Prostate gland (tissue), 2 donors: ENCODE measurements at places on chromosomes 1 and 21. TPM values are rescaled to one million over a fixed set of nuclear protein-coding genes. Genes with fewer than 3 reads are reported as not detected.

DNA sequence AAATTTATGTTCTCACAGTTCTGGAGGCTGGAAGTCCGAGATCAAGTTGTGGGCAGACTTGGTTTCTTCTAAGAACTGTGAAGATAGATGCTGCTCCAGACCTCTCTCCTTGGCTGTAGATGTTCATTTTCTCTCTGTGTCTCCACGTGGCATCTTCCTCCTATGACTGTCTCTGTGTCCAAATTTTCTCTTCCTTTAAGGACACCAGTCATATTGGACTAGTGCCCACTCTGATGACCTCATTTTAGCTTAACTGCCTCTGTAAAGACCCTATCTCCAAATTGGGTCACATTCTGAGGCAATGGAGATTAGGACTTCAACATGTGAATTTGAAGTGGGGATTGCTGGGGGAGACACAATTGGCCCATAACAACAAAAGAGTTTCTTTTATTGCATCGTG lies 125.3 kb upstream of the ETS2 start:
- DNase-seq, result no peak
- H3K4me3 ChIP-seq, result no peak overlapping the region
- H3K27me3 ChIP-seq, result peaks cover 2% of the 10 kb centered on the region
- H3K36me3 ChIP-seq, result no peaks in the 10 kb centered on the region

Gene CFAP45
- 2.6 TPM for total RNA-seq

Gene OR2L8
- not detected for total RNA-seq

- H3K27me3 ChIP-seq, result no peaks in the 10 kb centered on the region
- H3K4me3 ChIP-seq, result no peak overlapping the region
- DNase-seq, result no peak
- no peaks in the 10 kb centered on the region for H3K4me1 ChIP-seq
- no peak overlapping the region for H3K27ac ChIP-seq
- H3K36me3 ChIP-seq, result no peaks in the 10 kb centered on the region
Measured at GRCh38 chr1:235597867-235598553, 51.6 kb downstream of the GNG4 start.

GRCh38 chr1:205595861-205596260 lies 36.0 kb downstream of the ELK4 start:
- H3K4me1 ChIP-seq, result no peaks in the 10 kb centered on the region
- no peak for DNase-seq
- no peaks in the 10 kb centered on the region for H3K36me3 ChIP-seq
- H3K27me3 ChIP-seq, result no peaks in the 10 kb centered on the region
- no peak overlapping the region for H3K4me3 ChIP-seq
- no peak overlapping the region for H3K27ac ChIP-seq

DNA sequence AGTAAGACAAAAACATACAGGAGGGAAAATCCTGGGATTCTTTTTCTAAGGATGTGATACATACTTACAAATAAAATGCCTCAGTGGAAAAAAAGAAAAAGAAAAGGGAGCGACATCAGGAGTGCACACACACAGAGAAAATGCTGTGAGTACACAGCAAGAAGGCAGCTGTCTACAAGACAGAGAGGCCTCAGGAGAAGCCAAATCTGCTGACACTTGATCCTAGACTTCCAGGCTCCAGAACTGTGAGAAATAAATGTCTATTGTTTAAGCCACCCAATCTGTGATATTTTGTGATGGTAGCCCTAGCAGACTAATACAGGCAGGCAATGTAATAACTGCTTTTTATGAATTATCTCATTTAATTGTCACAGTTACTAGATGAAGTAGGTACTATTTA lies 17.0 kb upstream of the TRIM45 start:
- H3K27me3 ChIP-seq, result no peaks in the 10 kb centered on the region
- no peaks in the 10 kb centered on the region for H3K36me3 ChIP-seq
- DNase-seq, result no peak
- no peaks in the 10 kb centered on the region for H3K4me1 ChIP-seq
- H3K27ac ChIP-seq, result no peak overlapping the region

Gene NR5A2
- total RNA-seq, result 2.7 TPM

- H3K4me1 ChIP-seq, result no peaks in the 10 kb centered on the region
- no peak for DNase-seq
- no peaks in the 10 kb centered on the region for H3K36me3 ChIP-seq
- H3K4me3 ChIP-seq, result no peak overlapping the region
- H3K27me3 ChIP-seq, result no peaks in the 10 kb centered on the region
Measured at GRCh38 chr1:2451741-2452140, 24.3 kb upstream of the PLCH2 start.

DNA sequence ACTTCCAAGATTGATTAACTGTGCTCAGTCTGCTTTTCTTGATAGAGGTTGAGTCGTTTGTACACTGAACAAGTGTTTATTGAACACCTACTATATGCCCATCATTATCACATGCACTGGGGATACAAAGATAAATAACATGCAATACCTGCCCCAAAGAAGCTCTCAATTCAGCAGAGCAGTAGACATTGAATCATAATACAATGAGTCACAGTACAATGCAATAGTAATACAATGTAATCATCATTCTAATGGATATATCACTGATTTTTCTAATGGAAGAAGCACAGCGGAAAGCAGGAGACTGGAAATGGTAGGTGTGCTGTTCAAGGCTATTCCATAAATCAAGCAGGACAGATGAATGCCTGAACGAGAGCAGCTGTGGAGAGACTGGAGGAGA lies 3.7 kb upstream of the SEC16B start:
- no peak overlapping the region for H3K4me3 ChIP-seq
- DNase-seq, result no peak
- H3K4me1 ChIP-seq, result no peaks in the 10 kb centered on the region
- H3K27ac ChIP-seq, result no peak overlapping the region

GRCh38 chr1:182493063-182493462 lies 43.1 kb downstream of the RGSL1 start:
- H3K27me3 ChIP-seq, result no peaks in the 10 kb centered on the region
- no peak overlapping the region for H3K27ac ChIP-seq
- no peaks in the 10 kb centered on the region for H3K4me1 ChIP-seq
- H3K4me3 ChIP-seq, result no peak overlapping the region
- H3K36me3 ChIP-seq, result no peaks in the 10 kb centered on the region

DNA sequence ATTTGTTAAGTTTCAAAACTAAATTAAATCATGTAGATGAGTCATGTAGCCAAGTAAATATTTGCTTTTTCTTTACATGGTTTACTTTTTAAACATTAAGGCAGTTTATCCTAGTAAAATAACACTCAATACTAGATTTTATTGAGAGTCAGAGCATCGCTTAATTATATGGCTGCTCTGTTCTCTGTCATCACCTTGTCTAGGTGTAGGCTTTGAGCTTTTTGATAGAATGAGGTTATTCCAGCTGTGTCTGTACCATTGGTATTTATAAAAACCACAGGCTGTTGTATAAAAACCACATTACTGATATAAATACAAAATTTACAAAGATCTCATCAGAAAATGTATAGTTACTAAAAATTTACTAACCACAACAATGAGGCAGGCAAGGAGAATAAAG lies 42.5 kb upstream of the GPR52 start:
- H3K36me3 ChIP-seq, result no peaks in the 10 kb centered on the region
- H3K4me3 ChIP-seq, result no peak overlapping the region
- H3K27ac ChIP-seq, result no peak overlapping the region
- no peaks in the 10 kb centered on the region for H3K27me3 ChIP-seq
- no peak for DNase-seq

- no peak overlapping the region for H3K4me3 ChIP-seq
- H3K27ac ChIP-seq, result no peak overlapping the region
- no peaks in the 10 kb centered on the region for H3K36me3 ChIP-seq
- DNase-seq, result no peak
Measured at GRCh38 chr1:185720633-185721272, 13.4 kb upstream of the HMCN1 start.

- DNase-seq, result no peak
- H3K4me1 ChIP-seq, result peaks cover under 1% of the 10 kb centered on the region
- H3K4me3 ChIP-seq, result no peak overlapping the region
- H3K27ac ChIP-seq, result no peak overlapping the region
- H3K27me3 ChIP-seq, result no peaks in the 10 kb centered on the region
- H3K36me3 ChIP-seq, result no peaks in the 10 kb centered on the region
Measured at GRCh38 chr1:173749137-173749536, 34.4 kb downstream of the KLHL20 start.

Gene XPR1
- 70.3 TPM for total RNA-seq

- no peaks in the 10 kb centered on the region for H3K36me3 ChIP-seq
- H3K27ac ChIP-seq, result no peak overlapping the region
- no peaks in the 10 kb centered on the region for H3K27me3 ChIP-seq
Measured at GRCh38 chr1:198201956-198202784, 45.4 kb downstream of the NEK7 start.

- H3K27me3 ChIP-seq, result no peaks in the 10 kb centered on the region
- DNase-seq, result no peak
- no peaks in the 10 kb centered on the region for H3K36me3 ChIP-seq
- peak overlapping the region; percentile 5 for H3K27ac ChIP-seq
- H3K4me1 ChIP-seq, result no peaks in the 10 kb centered on the region
Measured at GRCh38 chr1:48245106-48245505, 22.6 kb downstream of the SLC5A9 start.

DNA sequence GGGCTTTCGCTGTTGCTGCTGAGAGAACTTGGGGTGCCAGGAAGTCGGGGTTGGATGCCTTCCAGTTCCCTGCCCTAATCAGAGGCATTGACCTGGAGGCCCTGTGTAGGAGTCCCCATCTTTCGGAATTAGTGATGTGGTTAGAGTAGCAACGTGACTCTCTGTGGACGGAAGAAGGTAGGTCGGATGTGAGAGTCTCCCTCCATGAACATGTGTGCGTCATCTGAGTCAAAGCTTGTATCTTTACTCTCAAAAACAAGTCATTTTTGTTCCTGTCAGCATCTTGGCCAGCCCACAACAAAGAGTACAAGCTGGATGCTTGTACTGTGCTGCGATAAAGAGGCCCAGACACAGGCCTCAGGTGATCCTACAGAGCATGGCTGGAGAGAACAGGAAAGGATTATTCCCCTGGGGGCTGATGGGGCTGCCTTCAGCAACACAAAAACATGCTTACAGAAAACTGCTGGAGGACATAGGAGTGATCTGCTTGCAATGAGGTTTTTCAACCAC lies 31.0 kb upstream of the IL10 start:
- no peak overlapping the region for H3K4me3 ChIP-seq
- H3K4me1 ChIP-seq, result no peaks in the 10 kb centered on the region
- no peaks in the 10 kb centered on the region for H3K36me3 ChIP-seq
- no peak overlapping the region for H3K27ac ChIP-seq
- no peak for DNase-seq

Gene SLC45A1
- 4.3 TPM for total RNA-seq

Gene S100A1
- total RNA-seq, result 9.1 TPM

Gene FAM151A
- not detected for total RNA-seq

Gene OTUD3
- total RNA-seq, result 5.3 TPM

Gene FMOD
- total RNA-seq, result 40.8 TPM

GRCh38 chr1:7432900-7433380 lies 338.2 kb upstream of the VAMP3 start:
- no peaks in the 10 kb centered on the region for H3K27me3 ChIP-seq
- no peak overlapping the region for H3K27ac ChIP-seq
- H3K4me1 ChIP-seq, result no peaks in the 10 kb centered on the region
- DNase-seq, result no peak

DNA sequence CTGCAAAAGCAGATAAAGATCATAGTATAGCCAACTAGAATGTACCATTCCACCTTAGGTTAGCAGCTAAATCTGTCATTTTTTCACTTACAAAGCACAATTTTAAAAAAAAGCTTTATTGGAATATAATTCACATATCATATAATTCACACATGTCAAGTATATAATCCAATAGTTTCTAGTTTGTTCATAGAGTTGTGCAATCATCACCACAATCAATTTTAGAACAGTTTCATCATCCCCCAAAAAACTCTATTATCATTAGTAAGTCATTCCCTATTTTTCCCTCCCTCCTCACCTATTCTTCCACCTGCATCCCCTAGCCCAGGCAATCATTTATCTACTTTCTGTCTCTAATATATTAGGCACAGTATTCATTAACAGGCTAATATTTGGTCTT lies 32.0 kb upstream of the INSL5 start:
- H3K36me3 ChIP-seq, result no peaks in the 10 kb centered on the region
- DNase-seq, result no peak
- H3K4me1 ChIP-seq, result no peaks in the 10 kb centered on the region
- H3K27ac ChIP-seq, result no peak overlapping the region
- no peak overlapping the region for H3K4me3 ChIP-seq
- H3K27me3 ChIP-seq, result no peaks in the 10 kb centered on the region

Gene GJB3
- 7.1 TPM for total RNA-seq

Gene TMCC2
- 10.6 TPM for total RNA-seq

- H3K36me3 ChIP-seq, result no peaks in the 10 kb centered on the region
- no peaks in the 10 kb centered on the region for H3K27me3 ChIP-seq
- H3K27ac ChIP-seq, result no peak overlapping the region
- DNase-seq, result no peak
Measured at GRCh38 chr21:15631342-15631741, 98.4 kb upstream of the USP25 start.

Gene WNT3A
- total RNA-seq, result 4.8 TPM

DNA sequence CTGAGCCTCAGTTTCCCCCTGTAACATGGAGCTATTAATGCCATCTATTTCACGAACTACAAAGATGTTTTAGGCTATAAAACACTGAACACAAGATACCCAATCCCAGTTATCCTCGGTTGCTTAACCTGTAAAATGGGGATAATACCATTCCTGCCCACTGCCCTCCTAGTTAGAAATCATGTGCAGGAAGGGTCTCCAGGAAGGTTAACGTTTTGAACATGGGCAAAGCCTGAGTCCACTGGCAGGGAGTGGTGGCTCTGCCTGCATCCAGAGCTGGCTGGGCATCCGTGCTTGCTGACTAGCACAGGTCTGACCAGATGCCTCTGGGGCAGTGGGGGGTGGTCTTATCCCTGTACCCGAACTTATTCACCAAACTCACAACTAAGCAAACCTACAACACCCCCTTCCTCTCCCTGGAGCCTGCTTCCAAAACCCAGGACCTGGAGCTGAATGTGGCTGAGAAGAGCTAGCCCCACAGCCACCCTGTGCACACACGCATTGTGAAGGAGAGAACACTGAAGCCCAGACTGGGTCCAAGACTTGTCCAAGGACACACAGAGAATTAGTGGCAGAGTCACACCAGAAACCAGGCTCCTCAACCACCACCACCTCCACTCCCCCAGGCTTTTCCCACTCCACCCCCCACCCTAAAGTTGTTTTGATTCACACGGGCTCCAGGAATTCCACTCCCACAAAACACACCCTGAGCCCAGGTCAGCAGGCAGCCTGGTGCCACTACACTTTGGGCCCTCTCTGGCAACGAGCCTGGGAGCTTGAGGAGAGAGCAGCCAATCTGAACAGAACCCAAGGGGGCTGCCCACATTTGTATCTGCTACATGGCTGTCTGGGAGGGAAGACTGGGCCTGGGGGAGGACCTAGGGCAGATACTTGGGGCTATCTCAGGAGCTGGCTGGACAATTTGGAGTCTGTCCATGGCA lies 1.6 kb downstream of the E2F2 start:
- no peak overlapping the region for H3K27ac ChIP-seq
- H3K4me1 ChIP-seq, result peaks cover 8% of the 10 kb centered on the region
- H3K4me3 ChIP-seq, result no peak overlapping the region
- H3K27me3 ChIP-seq, result no peaks in the 10 kb centered on the region
- DNase-seq, result no peak

Gene CHI3L2
- 0.82 TPM for total RNA-seq

Gene ENAH
- total RNA-seq, result 93.6 TPM
